ENCODE measurements at places on chromosomes 6 and 20.

DNA sequence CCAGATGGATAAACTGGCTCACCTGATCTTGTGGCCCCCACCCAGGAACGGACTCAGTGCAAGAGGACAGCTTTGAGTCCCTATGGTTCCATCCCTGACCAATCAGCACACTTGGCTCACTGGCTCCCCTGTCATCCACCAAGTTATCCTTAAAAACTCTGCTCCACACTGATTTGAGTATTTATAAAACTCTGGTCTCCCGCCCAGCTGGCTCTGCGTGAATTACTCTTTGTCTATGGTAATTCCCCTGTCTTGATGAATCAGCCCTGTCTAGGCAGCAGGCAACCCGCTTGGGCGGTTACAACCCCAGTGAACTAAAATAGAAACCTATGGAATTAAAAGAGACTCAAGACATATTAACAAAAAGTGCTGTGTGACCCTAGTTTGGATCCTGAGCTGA is 38.1 kb upstream of the CD83 start:
- DNase-seq, result no peak

- no peak for DNase-seq
These were observed 556.0 kb upstream of the JAG1 start for GRCh38 chr20:11229772-11230171.

- no peak for DNase-seq
These were observed 17.3 kb upstream of the ELOVL4 start for GRCh38 chr6:79964607-79965081.

GRCh38 chr20:18672834-18673233 is 85.0 kb downstream of the DTD1 start:
- no peak for DNase-seq

GRCh38 chr6:15663130-15663871 is 473 bp upstream of the DTNBP1 start:
- DNase-seq, result no peak

GRCh38 chr20:62899633-62900051 is 26.7 kb downstream of the DIDO1 start:
- no peak for DNase-seq

- no peak for DNase-seq
These were observed 1.5 kb downstream of the ZBTB22 start for GRCh38 chr6:33315793-33316602.

DNA sequence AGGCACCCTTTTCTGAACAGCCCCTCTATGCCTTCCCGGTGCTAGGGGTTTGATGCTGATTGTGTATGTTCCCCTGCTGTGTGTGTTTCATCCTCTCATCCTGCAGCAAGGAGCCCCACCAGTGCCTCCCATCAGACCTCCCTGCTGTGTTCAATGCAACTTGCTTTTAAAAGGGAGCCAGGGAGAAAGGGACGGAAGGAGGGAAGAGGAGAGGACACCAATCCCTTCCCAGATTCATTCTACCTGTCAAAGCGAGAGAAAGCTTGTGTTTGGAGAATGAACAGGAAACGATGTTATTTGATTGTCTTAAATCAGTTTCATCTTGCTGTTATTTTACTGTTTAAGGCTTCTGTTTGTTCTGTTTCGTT is 259.2 kb downstream of the ADGB start:
- no peak for DNase-seq

DNA sequence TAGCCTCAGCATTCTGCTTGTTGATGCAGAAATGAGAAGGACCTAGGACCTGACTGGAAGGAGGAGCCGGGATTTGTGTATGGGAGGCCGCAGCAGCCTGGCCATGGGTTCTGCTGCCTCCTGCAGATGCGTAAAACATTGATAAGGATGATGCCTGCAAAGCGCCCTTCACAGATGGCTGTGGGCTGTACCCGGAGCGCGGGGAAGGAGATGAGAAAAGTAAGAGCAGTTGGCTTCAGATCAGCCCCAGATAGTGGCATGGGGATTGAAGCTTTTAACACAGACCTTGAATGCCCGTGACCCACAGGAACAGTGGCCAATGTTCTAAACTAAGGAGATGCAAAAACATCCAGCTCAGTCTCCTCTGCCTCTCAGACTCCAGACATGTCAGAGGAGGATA is 136.4 kb upstream of the KCNG1 start:
- DNase-seq, result no peak

GRCh38 chr6:73585566-73586415 is 65.0 kb upstream of the EEF1A1 start:
- peak; percentile 63 for DNase-seq

DNA sequence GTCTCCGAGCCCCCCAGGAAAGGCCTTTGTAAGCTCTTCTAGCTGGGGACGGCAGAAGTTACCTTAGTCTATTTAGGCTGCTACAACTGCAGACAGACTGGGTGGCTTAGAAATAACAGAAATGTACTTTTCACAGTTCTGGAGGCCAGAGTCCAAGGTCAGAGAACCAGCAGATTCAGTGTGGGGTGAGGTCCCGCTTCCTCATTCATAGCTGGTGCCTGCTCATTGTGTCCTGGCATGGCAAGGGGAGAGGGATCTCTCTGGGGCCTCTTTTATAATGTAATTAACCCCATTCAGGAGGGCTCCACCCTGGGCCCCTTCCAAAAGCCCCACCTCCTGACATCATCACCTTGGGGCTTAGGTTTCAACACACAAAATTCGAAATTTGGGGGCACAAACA is 315.1 kb downstream of the CDH4 start:
- DNase-seq, result no peak

- DNase-seq, result no peak
These were observed 38.9 kb downstream of the ESF1 start for GRCh38 chr20:13745784-13746183.

Data from GM20000 (cell line).